ENCODE measurements at places on chromosomes 2 and 18. TPM values are rescaled to one million over a fixed set of nuclear protein-coding genes. Genes with fewer than 3 reads are reported as not detected.

The APOB gene
- polyA plus RNA-seq = 2.2 TPM

The KYNU gene
- polyA plus RNA-seq = 6.9 TPM

The TUBA3E gene
- 0.12 TPM for polyA plus RNA-seq

The CHRND gene
- polyA plus RNA-seq = 0.59 TPM

The RSAD2 gene
- 4.5 TPM for polyA plus RNA-seq
